ENCODE measurements at places on chromosomes 5 and 9.

- DNase-seq, result no peak
Observed at GRCh38 chr5:178429156-178429468, 161.1 kb downstream of the COL23A1 start.

DNA sequence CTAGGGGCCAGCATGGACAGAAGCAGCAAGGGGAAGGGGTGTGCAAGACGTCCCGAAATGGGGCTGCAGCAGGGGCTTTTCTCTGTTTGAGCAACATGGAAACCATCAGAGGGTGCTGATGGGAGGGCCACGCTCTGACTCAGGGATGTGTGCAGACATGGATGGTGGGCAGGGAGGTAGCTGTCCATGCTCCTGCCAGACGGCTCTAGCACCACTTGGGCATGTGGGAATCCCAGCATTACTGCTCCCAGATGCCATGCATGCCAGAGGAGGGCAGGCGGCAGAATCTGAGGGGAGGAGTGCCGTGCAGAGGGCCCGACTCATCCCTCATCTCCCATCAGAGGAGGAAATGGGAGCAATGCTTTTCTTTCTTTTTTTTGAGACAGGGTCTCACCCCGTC, 45.6 kb upstream of the SLC25A51 start:
- DNase-seq, result no peak

DNA sequence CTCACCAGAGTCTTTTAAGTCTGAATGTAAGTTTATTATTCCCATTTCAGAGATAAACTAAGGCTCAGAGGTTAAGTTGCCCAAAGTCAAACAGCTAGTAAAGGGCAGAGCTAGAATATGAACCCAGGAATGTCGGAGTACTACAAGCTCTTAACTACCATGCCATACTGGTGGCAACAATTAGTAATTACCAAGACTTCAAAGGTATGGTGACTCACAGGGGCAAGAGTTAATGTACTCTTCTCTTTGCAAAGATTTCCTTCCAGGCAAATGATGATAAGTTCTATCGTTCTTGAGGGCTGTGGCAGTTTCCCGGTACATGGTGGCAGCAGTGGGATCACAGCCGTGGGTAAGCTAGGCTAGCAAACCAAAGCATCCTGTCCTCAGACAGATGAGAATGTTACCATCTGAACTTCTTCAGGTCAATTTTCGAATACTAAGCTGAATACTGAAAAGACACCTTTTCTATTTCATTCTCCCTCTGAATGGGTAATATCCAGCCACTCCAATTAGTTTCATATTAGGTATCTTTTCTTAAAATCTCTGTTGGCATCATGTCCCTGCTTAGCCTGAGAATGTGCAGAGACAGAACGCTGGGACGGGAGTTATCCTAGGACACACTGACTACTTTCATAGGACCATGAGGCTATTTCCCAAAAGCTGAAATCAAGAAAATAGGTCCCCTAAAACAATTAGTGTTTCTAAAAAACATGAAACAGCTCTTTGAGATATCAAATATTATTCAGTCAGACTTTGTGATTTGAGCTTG, 117.0 kb upstream of the NR5A1 start:
- no peak for DNase-seq

- no peak for DNase-seq
Observed at GRCh38 chr9:37447111-37447510, 18.1 kb downstream of the ZBTB5 start.

DNA sequence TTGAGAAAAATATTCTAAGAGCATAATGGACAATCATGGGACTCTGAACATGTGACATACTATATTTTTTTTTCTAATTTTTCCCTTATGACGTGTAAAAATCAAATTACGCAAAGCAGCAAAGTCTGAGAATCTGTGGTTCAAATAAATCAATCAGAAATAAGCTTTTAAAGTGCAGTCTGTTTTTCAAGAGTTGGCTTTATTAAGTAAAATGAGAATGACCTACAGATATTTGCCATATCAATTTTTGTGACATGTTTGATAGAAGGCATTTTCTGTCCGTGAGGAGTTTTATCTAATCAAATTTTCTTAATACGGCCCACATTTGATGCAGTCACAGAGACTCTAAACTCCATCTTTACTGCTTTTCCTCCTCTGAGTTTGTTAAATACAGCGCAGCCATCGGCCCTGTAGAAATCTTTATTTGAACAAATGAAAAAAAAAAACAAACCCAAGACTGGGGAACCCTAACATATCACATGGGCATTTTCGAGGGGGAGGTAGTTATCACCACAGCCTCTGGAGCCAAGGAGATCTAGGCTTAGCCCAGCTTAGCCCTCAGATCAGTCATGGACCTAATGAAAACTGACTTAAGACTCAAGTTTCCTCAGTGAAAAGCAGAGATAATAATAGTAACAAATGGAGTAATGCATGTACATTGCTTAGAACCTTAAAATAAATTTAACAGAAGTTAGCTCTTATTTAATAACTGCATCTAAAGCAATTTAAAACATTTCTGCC, 263.6 kb upstream of the C9orf72 start:
- no peak for DNase-seq

DNA sequence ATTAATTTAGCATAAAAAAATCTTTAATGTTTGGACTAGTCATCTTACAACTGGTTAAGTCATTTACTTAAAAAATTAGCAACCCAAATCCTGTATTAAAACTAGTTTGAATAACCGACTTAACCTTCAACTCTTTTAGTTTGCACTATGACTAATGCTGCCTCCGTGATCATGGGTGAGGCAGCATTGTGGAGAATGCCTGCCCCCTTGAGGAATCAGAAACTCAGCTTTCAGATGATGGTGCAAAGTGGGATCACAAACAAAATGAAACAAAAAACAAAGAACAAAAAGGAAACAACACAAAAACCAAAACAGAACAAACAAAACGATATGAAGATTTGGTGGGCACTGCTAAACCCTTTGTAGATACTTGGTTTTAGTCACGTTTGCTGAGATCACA, 127.0 kb upstream of the PALM2AKAP2 start:
- DNase-seq, result no peak

- DNase-seq, result peak; percentile 98
Observed at GRCh38 chr5:72955768-72956323, at the start of gene FCHO2. FCHO2 (plus strand) TSS chr5:72956041; CDS start chr5:72956097, 56 bp downstream.

DNA sequence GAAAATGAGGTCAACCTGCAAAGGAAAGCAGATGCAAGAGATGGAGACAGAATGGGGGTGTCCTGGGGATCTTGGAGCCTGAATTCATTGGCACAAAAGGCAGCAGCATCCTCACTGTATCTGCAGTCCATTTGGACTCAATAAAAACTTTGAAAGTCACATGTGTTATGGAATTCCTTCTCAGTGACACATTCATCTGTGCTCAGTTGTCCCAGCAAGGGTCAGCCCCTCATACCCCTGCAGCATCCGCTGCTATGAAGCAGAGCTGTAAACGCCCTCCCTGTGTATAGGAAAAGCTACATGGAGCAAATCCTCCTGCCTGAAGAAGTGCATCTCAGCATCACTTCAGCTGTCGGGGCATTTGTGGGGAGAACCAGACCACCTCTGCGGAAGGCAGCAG, 14.5 kb upstream of the RARS1 start:
- no peak for DNase-seq

DNA sequence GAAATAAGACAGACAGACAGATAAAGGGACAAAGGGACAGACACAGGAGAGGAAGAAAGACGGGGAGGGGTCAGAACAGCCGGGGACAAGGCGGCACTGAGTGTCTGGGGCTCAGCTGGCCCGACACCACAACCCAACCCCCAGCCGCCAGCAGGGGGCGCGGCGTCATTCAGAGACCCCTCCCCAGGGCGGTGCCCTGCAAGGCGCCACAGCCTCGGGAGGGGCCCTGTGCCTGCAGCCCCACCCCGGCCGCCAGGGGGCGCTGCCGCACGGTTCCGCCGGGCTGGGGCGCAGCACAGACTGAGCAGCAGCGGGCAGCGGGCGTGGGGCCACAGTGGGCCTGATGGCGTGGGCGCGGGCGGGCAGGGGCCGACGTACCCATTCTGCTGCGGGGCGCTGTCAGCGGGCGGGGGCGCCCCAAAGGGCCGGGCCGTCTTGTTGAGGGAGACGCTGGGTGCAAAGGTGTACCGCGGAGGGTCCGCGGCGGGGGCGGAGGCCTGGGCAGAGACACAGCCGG, 5.9 kb downstream of the PDLIM7 start:
- no peak for DNase-seq

- no peak for DNase-seq
Observed at GRCh38 chr9:105052346-105052745, 124.4 kb upstream of the ABCA1 start.

DNA sequence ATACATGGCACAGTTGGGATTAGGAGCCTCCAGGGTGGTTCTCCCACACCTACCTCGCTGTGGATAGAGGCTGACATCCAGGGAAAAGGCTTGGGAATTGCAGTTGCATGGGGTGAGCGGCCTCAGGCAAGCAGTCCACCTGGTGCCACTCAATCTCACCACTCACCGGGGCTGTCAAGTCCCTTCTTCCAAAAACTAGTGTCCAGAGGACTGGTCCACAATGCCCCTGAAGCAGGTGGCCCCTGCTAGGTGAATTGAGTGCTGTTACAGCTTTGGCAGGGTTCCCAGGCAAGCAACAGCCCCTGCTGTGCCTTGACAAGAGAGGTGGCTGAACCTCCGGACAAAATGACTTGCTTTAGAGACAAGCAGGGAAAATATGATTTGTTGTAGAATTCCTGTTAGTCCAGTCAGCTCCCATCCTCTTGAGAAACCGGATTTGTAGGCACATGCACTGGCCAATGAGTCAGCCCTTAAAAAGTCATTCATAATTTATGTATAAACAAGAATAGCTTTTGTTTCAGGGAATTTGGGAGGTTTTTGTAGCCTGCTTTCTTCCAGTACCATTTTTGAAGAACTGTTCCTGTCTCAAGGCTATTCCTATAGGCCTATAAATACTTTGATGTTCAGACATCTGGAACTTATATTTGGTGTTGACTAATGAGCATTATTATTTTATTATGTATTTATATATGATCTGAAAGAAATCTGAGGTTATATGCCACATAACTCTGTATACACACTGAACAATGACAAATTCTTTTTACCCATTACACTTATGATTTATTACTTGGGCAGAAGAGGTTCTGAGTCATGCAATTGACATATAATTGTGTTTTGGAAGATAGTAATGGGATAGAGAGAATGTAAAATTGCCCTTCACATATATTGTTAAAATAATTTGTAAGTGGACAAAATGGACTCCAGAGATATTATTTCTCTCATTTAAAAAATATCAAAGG, 411.1 kb downstream of the ACTL7B start:
- DNase-seq, result no peak

- no peak for DNase-seq
Observed at GRCh38 chr9:35728041-35728971, 3.7 kb downstream of the TLN1 start.

- no peak for DNase-seq
Observed at GRCh38 chr5:120917214-120917758, 453.2 kb downstream of the PRR16 start.

DNA sequence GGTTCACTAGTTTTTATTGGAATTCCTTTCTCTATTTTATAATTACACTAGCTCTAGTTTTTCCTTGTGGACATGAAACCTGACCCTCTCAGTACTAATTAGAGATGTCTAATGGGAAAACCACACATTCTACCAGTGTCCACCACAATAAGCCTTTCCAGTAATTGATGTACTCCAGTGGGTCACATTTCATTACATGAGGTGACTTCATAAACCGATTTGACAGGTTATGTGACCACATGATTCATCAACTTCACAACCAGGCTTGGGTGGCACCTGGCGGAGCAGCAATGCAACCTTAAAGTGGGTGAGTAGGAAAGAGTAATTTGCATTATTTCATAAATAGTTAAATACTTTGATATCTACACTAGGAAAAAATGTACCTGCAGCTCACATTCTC, 284.2 kb upstream of the ADAMTS16 start:
- no peak for DNase-seq

DNA sequence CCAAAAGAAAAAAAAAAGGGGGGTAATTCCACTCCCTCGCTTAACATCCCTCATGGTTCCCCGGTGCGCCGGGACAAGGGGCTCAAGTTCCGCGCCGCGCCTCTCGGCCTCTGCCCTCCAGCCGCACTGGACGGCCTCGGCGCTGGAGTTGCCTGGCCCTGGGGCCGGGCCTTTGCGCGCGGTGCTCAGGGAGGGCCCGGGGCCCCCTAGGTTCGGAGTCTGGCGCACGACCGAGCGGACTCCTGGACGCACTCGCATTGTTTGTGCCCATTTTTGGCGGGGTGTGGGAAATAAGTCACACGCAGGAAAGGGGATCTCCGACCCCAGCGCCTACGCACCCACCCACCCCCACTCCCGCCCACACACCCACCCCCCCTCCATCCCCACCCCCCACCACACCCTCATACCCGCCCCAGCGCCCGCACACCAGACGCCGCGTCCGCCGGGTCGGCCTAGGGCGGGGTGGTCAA, 381 bp downstream of the MED22 start:
- DNase-seq, result no peak

DNA sequence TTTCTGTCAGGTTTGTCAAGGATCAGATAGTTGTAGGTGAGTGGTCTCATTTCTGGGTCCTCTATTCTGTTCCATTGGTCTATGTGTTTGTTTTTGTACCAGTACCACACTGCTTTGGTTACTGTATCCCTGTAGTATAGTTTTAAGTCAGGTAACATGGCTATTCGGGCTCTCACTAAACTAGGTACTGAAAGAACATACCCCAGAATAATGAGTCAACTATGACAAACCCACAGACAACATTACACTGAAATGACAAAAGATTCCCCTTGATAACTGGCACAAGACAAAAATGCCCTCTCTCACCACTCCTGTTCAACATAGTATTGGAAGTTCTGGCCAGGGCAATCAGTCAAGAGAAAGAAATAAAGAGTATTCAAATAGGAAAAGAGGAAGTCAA, 535.3 kb upstream of the CYLC2 start:
- no peak for DNase-seq

- no peak for DNase-seq
Observed at GRCh38 chr9:74861773-74862474, 25.8 kb downstream of the TRPM6 start.

DNA sequence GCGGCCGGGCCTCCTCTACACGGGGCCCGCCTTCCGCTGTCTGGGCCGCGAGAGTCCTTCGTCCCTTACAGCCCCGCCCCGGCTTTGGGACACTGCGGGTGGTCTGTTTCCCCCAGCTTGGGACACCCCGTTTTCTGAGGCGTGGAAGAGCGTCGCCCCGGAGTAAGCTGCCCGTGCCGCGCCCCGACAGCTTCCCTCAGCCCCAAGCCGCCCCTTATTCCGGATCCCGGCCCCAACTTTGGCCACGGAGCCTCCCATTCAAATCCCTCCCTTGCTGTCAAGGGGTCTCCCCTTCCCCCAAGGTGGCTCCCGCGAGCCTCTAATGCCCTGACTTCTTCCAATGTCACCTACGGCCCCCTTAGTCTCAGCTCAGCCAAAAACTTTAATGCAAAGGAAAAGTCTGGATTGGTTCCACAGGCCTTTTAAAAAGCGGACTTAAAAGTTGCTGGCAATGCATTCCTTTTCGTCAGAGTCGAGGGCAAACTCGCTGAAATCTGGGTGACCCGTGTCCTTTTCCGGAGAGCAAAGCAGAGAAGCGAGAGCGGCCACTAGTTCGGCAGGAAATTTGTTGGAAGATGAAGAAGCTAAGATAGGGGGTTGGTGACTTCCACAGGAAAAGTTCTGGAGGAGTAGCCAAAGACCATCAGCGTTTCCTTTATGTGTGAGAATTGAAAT, 19.8 kb downstream of the EXOSC2 start:
- no peak for DNase-seq

Data from stimulated activated CD8-positive, alpha-beta memory T cell treated with anti-CD3 and anti-CD28 coated beads, Interleukin-15, amount 100 ng/mL, for 24 hours (primary cell).